ENCODE measurements at places on chromosomes 5 and 9.

DNA sequence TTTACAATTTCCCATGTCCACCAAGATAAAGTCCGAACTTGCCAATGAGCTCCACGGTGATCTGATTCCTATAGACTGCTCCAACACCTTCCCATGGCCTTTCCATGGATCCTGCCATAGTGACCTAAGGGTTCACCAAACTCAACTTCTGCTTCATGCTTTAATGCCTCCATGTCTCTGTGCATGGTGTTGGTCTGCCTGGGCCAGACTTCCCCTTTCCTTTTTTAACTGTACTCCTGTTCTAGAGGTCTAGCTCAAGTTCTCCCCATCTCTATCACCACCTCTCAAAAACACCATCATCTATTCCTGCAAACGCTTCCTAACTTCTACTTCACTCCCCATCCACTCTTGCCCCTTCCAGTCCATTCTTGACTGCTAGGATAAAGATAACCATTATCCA lies 14.8 kb upstream of the SMARCA2 start:
- DNase-seq, result no peak

DNA sequence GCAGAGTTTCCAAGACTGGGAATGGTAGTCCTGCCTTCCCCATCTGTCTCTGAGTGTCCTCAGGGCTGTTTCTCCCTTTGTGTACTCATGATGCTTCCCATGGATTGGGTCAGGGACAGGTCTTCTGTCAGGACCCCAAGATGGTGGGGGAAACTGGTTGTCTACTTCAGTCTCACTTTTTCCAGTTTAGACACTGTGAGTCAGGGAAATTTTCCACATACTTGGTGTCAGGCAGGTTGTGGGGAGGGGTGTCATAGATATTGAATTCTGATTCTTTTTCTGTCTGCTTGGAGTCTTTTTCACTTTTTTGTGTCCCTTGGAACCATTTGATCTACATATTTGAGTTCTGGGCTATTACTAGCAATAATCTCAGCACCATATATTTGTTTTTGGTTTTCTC lies 10.3 kb downstream of the POLK start:
- no peak for DNase-seq

DNA sequence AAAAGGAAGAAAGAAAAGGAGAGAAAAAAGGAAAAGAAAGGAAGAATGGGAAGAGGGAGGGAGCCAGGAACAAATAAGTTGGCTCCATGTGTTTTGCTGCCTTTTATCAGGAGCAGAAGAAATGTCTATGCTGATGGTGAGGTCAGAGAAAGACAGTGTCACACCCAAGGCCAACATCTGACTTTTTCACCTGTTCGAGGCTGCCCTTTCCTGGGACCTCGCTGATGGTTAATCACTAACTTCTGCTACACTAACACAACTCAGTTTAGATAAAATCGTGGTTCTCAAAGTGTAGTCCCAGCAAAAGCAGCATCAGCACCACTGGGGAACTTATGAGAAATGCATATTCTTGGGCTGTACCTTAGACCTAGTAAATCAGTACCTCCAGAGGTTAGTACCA lies 88.2 kb upstream of the FER start:
- no peak for DNase-seq

GRCh38 chr9:77097335-77097734 lies 77.9 kb downstream of the FOXB2 start:
- no peak for DNase-seq

GRCh38 chr9:127179633-127180441 lies 57.4 kb upstream of the ANGPTL2 start:
- no peak for DNase-seq

- no peak for DNase-seq
Observed at GRCh38 chr5:88889189-88890069, 6.4 kb upstream of the MEF2C start.

GRCh38 chr9:1982074-1982473 lies 33.1 kb upstream of the SMARCA2 start:
- no peak for DNase-seq

DNA sequence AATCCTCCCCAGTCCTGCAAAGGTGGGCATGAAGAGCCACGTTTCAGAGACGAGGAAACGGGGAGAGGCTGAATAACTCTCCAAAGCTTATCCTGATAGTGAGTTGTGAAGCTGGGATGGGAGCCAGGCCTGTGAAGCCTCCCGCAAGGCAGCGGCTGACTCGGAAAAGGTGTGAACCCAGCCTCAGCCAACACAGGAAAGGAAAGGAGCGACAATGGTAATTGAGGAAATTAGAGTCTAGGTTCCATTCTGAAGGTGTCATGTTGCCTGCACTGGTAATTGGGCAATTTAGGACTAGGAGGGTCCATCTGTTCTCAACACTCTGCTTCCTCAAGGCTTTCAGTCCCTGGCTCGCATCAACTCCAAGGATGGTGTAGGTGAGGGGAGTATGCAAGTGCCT lies 83.4 kb downstream of the LIFR start:
- no peak for DNase-seq

GRCh38 chr5:39355324-39355723 lies 9.0 kb downstream of the C9 start:
- DNase-seq, result no peak
